Activated CD8-positive, alpha-beta memory T cell treated with anti-CD3 and anti-CD28 coated beads for 36 hours (primary cell): ENCODE measurements at places on chromosomes 1 and 21. TPM values are rescaled to one million over a fixed set of nuclear protein-coding genes. Genes with fewer than 3 reads are reported as not detected.

COL24A1 gene
- total RNA-seq = not detected

UTS2 gene
- not detected for total RNA-seq

LAMC2 gene
- not detected for total RNA-seq

PRAMEF33 gene
- not detected for total RNA-seq

PLA2G4A gene
- total RNA-seq = 0.94 TPM

SELENBP1 gene
- total RNA-seq = not detected

S100A7 gene
- not detected for total RNA-seq

LCE3D gene
- total RNA-seq = not detected

BCL10 gene
- 27.7 TPM for total RNA-seq

CLCA4 gene
- not detected for total RNA-seq

TAS1R1 gene
- total RNA-seq = not detected

DMRTA2 gene
- not detected for total RNA-seq

NUDT4B gene
- total RNA-seq = 0.44 TPM

SLC25A24 gene
- total RNA-seq = 20.1 TPM

AK4 gene
- 125 TPM for total RNA-seq

DMBX1 gene
- not detected for total RNA-seq

KCNQ4 gene
- 0.17 TPM for total RNA-seq

MSH4 gene
- 0.61 TPM for total RNA-seq

WLS gene
- total RNA-seq = not detected

KANK4 gene
- total RNA-seq = not detected

FCRL1 gene
- not detected for total RNA-seq

FMOD gene
- 1.7 TPM for total RNA-seq

OR2G6 gene
- not detected for total RNA-seq
